ENCODE measurements at places on chromosomes 3 and 15. TPM values are rescaled to one million over a fixed set of nuclear protein-coding genes. Genes with fewer than 3 reads are reported as not detected.

The IL17RE gene
- total RNA-seq: 1.3 TPM

- no peaks in the 10 kb centered on the region for H3K27me3 ChIP-seq
- no peak overlapping the region for H3K4me3 ChIP-seq
- no peaks in the 10 kb centered on the region for H3K4me1 ChIP-seq
- no peak for DNase-seq
Observed at GRCh38 chr3:100776746-100777145, 67.5 kb downstream of the TFG start.

The CCDC39 gene
- 0.17 TPM for total RNA-seq

GRCh38 chr3:71258116-71258515 is 325.4 kb downstream of the FOXP1 start:
- H3K27me3 ChIP-seq: no peaks in the 10 kb centered on the region
- H3K36me3 ChIP-seq: no peaks in the 10 kb centered on the region
- H3K4me1 ChIP-seq: peaks cover 43% of the 10 kb centered on the region
- DNase-seq: no peak
- no peak overlapping the region for H3K4me3 ChIP-seq

- no peaks in the 10 kb centered on the region for H3K27me3 ChIP-seq
- H3K4me1 ChIP-seq: no peaks in the 10 kb centered on the region
- DNase-seq: no peak
- H3K27ac ChIP-seq: no peak overlapping the region
Observed at GRCh38 chr15:78105476-78106241, 13.3 kb downstream of the SH2D7 start.

DNA sequence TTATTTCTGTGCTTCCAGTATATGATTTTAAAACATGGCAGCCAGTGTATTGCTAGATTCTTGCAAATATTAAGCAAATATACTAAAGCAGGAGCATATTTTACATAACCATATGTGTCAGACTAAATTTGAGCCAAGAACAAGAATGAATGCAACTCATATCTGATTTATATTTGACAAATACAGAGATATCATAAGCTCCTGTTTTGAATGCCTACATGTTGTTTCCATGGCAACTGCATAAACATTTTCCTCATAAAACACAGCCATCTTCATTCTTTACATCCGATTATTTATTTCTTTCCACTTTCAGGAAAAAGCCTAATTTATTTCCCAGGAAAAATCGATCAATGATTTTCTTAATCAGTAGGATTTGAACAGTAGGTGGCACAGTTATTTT is 172.2 kb upstream of the TSPAN3 start:
- no peak overlapping the region for H3K27ac ChIP-seq
- peaks cover 8% of the 10 kb centered on the region for H3K36me3 ChIP-seq
- no peaks in the 10 kb centered on the region for H3K4me1 ChIP-seq
- no peak for DNase-seq
